ENCODE measurements at places on chromosomes 1 and 21.
A peak's percentile ranks its signal among the peaks of the same experiment; 100 is the strongest.

DNA sequence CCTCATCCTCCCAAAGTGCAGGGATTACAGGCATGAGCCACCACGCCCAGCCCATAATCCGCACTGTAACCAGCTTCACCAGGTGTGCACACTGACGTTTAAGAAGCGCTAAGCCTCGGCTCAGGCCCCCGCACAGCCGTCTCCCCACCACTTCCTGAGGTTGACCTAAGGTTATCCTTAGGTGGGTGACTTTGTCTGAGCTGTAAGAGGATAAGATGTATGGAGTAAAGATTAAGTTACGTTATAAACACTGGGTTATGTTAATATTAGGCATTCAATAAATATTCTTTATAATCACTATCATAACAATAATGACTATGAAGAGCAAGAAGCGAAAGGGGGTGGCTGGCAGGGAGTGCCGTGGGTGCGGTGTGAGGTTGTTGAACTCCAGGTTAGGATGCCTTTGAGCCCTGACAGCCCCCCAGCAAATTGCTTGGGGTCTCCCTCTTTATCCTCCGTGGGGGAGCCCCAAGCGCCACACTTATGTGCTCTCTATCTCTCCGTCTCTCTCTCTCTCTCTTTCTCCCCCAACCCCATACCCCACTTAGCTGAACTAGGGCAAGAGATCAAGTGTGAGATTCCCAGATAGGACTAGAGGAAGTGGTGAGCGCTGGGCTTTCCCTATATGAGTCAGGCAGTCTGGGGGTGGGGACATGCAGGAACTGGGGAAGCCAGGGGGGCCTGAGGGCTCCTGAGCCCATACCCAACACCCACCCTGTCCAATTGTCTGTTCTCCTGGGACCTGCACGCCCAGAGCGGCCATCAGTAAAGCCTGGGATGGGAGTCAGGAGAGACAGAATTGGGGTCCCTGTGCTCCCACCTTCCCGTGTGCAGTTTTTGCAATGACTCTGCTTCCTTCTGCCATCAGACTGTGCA lies 7.6 kb downstream of the EFHD2 start:
- DNase-seq = peak; percentile 76

- peak; percentile 73 for DNase-seq
These were observed 708 bp downstream of the PRDM2 start for GRCh38 chr1:13700521-13701270.

GRCh38 chr1:113904293-113904673 lies 316 bp downstream of the AP4B1 start:
- no peak for DNase-seq

- no peak for DNase-seq
These were observed 67.2 kb upstream of the SCAF4 start for GRCh38 chr21:31798842-31799704.

DNA sequence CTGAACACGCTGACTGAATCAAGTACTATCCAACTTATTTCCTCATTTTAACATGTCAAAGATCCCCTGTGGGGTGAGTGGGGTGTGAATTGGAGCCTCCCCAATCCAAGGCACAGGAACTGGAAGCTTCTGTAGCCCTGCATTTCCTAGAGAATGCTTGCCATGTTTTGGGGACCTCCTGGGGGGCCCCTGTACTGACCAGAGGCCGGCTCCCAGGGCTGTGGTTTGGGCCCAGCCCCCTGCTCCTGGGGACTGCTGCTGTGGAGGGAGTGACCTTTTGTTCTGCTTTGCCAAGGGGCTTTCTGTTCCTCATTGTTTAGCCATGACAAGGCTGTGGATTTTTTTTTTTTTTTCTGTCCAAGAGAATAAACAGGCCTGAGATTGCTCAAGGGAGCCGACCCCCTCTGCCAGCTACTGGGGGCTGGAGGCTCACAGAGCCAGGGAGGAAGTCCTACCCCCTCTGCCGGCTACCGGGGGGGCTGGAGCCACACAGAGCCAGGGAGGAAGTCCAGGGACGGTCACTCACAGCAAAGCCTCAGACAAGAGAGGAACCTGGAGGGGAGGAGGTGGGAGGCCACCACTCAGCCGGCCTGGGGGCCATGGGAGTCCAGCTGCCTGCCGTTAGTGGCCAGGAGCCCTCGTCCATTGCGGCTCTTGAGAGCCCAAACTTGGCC lies 17.4 kb downstream of the TNFRSF1B start:
- no peak for DNase-seq

GRCh38 chr1:113217447-113218208 lies 144.6 kb downstream of the LRIG2 start:
- DNase-seq = no peak

DNA sequence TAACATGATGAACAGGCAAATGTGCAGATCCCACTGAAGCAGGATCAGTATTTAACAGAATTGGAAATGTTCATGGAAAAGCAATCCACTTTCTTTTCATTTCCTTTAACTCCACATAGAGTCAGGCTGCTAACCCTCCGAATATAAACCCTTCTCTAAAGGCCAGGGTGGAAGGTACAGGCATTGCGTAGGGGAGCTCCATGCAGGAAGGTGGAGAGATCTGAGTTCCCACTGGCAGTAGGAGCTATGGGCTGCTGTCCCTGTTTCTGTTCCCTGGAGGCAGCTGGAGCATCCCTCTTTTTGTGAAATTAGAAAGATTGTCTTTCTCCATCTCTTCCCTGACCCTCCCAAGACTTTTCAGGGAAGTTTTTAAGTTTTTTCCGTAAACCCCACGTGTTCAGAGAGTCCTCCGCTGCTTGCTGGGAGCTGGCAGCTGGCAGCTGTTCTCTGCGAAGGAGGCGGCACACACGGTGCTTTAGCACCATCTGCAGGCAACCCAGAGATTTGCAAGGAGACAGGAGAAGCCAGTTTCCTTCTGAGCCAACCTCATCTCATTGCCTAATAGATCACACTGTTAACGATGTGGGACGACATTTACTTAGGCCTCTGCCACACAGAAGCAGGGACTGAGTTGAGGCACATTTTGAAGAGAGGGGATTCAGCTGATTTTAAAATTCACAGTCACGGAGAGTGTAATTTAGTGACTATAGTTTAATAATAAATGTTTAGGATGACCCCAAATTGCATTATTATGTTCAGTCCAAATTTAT lies 55.4 kb upstream of the HOOK1 start:
- peak; percentile 73 for DNase-seq

DNA sequence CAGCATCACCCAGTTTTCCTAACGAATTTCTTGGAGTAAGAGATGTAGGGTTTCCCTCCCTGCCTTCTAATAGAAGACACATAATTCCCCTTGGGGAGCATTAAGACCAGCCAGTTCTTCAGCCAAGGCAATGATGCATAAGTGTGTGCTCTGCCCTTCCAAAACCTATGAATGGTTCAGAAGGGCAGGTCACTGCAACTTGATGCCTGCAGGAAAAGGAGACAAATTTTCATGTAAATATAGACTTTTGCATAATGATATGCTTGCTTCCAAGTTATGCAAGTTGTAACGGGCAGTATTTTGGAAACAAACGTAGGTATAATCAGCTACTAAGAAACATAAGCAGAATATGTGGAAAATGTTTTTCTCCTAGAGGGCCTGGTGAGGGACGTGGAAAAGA lies 31.6 kb downstream of the PTGS2 start:
- DNase-seq = no peak

DNA sequence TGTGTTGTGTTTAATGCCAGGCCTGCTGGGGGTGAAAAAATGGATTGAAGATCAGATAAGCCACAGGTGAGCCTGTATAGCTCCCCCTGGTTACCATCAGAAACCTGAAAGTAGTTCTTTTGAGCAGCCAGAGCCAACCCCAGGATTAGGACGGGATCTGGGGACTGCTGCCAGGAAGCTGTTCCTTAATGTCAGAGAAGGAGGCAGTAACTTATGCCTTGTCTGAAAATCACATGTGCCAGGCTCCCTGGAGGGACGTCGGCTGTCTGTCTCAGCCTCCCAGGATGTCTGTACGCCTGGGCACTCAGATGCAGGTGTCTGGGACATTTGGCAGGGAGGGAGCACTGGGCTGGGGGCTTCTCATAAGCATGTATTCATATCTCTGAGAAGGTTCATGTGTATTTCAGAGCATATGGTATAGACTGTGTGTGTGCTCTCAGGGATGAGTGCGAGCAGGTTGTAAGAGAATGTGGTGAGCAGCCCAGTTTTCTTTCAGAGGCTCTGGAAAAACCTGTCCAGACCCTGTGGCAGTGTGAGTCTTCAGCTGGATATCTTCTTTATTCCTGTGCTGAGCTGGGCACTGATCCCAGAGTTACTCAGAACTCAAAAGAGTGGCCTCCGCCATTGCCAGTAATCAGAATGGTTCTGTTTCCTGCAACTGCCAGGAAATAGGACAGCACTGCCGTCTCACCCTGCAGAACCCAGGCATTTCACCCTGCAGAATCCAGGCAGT lies 2.8 kb downstream of the FAM43B start:
- DNase-seq = no peak

DNA sequence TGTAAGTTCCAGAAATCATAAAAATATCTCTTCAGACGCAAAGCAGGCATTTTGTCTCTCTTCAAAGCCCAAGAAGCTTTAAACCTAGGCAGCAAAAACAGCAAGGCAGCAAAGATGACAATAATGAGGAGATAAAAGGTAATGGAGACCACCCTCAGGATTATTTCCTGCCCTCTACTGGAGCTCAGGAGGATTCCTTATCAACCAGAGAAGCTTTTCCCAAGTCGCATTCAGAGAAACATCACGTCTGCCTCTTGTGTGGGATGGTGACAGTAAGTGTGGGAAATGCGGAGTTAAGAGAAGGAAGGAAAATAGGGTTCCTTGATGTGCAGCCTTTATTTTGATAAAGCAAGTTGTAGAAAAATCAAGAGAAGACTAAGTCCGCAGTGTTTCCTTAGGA lies 365.8 kb downstream of the RGS7 start:
- no peak for DNase-seq

GRCh38 chr1:51274676-51275075 lies 38.6 kb downstream of the RNF11 start:
- no peak for DNase-seq

DNA sequence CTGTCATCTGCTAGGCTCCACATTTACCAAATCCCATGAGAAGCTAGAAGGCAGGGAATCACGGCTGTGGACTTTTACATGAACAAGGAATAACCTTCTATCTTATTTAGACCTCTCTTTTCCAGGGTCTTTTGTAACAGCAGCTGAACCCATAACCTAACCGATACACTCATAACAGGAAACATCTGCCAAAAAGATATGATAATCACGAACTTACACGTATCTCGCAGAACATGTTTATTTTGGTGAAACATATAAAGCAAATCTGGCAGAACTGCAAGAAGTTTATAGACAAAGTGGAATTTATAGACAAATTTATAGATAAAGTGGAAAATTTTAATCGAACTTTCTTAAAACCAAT lies 20.4 kb downstream of the TINAGL1 start:
- DNase-seq = no peak

- no peak for DNase-seq
These were observed 241.8 kb upstream of the IRF2BP2 start for GRCh38 chr1:234851450-234852438.

DNA sequence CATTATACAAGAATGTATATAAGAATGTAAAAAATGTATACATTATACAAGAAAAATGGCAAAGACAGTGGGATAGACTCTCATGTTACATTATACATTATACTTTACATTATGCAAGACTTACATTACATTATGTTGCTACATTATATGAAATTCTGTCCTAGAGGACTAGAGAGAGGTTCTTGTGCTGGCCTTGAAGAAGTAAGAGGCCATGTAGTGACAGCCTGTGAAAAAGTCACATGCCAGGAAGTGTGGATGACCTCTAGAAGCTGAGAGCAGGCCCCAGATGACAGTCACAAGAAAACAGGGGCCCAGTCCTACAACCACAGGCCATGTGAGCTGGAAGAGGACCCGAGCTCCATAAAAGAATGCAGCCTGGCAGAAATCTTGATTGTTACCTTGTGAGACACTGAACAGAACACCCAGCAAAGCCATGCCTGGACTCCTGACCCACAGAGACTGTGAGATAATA lies 30.5 kb upstream of the AHCYL1 start:
- DNase-seq = no peak

DNA sequence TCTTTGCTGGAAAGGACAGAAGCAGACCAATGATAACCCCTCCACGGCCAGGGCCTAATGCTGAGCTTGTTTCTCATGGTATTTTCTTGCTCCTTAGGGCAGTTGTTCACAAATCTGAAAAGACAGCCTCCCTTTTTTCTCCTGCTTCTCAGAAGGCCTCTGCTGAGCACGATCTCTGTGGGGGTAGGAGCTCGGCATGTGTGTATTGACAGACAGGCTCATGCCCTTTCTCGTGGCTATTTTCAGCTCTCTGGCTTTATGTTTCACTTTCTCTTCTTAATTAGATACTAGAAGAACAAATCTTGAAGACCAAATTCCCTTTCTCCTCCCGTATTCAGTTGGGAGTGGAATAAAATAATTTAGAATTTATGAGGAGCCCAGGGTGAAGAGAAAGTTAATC lies 768 bp upstream of the RIIAD1 start:
- no peak for DNase-seq

- no peak for DNase-seq
These were observed 16.1 kb upstream of the FCAMR start for GRCh38 chr1:206986402-206986801.

DNA sequence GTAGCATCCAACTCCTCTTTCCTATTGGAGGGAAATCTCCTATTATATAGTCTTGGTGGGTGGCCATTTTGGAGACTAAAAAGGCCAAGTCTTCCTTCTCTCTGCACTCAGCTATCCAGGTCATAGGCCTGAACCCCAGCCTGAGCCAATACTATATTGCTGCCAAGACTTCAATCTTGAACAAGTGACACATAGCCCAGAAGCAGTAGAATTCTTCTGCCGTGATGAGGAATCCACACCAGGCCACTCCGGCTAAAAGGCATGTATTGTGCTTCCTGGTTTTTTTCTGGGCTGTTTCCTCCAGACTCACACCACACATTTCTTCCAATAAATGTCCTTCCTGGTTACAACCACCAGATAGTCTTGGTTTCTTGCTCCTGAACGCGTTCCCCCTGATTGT lies 43.0 kb downstream of the ATF3 start:
- DNase-seq = no peak

DNA sequence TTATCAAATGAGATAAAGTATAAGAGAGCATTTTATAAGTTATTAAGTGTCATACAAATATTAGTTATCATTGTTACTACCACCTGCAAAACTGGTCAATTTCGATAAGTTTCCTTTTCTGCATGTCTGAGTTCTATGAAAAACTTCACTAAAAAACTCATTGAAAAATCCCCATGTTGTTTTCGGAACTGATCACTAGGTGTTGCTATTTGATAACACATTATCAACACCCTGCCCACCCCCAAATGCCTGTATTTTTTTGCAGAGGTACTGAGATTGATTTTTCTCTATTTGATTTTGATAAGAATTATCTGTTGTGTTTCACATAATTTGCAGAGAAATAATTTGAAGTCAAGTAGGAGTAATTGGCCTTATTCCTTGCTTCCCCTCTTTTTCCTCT lies 22.1 kb upstream of the DISP1 start:
- DNase-seq = no peak

GRCh38 chr1:167488786-167489185 lies 29.5 kb downstream of the CD247 start:
- peak; percentile 26 for DNase-seq

- no peak for DNase-seq
These were observed 18.9 kb downstream of the GPR137B start for GRCh38 chr1:236161230-236161629.

DNA sequence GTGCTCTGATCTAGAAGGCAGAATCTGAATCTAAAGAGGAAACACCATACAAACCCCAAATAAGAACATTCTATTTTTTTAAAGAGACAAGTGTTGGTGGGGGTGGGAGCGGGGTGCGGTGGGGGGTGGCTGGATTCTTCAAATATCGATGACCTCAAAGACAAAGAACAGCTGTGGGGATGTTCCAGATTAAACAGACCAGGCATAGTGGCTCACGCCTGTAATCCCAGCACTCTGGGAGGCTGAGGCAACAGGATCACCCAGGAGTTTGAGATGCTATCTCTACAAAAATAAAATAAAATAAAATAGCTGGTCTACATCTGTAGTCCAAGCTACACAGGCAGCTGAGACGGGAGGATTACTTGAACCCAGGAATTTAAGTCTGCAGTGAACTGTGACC lies 5.0 kb downstream of the ATP1A4 start:
- no peak for DNase-seq

Data from CD4-positive, alpha-beta T cell treated with Interleukin-1 beta for 1 hour (primary cell).